ENCODE measurements at places on chromosomes 4 and X. TPM values are rescaled to one million over a fixed set of nuclear protein-coding genes. Genes with fewer than 3 reads are reported as not detected.

Gene CORIN
- 0.29 TPM for total RNA-seq

DNA sequence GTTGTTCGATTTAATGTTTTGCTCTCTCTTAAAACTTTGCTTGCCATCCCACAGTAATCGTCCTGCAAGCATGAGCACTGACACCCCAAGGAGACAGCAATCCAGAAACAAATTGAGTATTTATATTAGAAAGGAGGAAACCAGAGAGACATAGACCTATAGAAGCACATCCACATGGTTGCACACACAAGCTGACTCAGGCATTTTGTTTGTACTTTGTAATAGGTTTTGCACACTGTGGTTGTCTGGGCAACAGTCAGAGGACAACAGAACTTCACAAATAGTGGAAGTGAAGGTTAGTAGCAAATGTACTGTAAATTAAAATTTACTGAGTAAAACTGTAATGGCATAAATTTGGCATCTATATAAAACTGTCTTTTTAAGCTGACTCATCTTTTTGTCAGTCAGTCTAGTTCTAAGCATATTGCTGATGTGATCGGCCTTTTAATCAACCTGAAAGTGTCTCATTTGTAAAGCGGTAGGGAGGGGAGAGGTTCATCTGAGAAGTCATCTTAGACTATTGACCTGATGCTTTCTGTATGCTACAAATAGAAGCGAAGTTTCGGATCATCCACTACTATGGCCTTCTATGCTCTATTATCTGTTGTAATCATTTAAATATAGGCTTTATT, 1624.7 kb downstream of the ARAP2 start:
- no peak overlapping the region for H3K4me3 ChIP-seq
- no peak overlapping the region for H3K27ac ChIP-seq
- no peak for DNase-seq
- no peaks in the 10 kb centered on the region for H3K27me3 ChIP-seq

- peak; percentile 40 for DNase-seq
- no peaks in the 10 kb centered on the region for H3K4me1 ChIP-seq
- H3K27ac ChIP-seq = no peak overlapping the region
These were observed 457.4 kb downstream of the CENPC start for GRCh38 chr4:67087897-67088296.

DNA sequence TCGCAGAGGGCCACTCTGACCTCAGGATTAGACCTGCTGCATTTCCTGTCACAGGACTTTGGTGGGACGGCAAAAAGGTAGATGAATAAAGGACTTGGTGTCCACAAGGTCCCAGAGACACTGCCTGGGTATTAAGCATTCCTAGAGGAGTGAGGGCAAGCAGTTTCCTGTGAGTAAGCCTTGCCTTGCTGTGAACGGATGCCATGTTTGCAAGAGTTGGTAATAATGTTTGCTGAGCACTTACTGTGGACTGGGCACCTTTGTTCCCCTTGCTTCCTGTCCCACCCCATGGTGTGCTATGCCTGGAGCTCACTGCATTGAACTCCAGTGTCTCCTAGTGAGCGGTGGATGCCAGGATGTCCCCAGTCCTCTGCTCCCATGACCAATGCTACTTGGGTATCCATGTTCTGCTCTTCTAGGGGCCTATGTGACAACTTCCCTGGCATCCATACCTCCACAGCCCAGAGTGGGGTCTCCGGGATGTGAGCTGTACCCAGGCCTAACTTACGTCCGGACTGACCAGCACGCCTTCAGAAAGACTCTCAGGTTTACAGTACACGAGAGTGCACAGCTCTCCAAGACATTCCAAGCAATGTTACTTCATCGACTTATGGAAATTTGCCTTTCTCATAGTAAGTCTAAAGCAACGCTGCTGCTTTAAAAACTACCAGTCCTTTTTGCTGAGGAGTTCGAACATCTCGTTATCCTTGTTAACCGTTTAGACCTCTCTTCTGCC, 95.5 kb upstream of the MSX1 start:
- peaks cover 9% of the 10 kb centered on the region for H3K27me3 ChIP-seq
- H3K4me1 ChIP-seq = peaks cover 13% of the 10 kb centered on the region
- no peak overlapping the region for H3K27ac ChIP-seq
- H3K36me3 ChIP-seq = peaks cover 3% of the 10 kb centered on the region
- no peak for DNase-seq

GRCh38 chr4:186554539-186554913, 841 bp downstream of the MTNR1A start:
- peaks cover 4% of the 10 kb centered on the region for H3K4me1 ChIP-seq
- DNase-seq = no peak
- H3K27me3 ChIP-seq = peaks cover 24% of the 10 kb centered on the region
- H3K4me3 ChIP-seq = no peak overlapping the region
- no peak overlapping the region for H3K27ac ChIP-seq
- H3K36me3 ChIP-seq = no peaks in the 10 kb centered on the region

DNA sequence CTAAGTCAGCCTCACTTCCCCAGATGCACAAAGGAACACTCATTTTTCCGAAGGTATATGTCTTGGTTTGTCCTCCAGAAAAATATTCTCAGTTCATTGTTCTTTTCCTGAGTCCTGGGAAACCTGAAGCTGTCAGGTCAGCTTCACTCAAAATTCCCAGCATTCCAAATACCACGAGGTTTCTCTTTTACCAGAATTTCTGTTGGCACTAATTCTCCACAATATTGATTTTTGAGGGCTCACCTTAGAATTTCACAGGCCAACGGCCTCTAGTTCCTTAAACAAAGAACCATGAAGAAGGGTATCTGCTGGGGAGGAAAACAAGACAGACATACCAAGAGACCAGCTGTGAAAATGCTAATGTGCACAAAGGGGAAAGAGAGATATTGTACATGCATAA, 8.0 kb upstream of the MAGEB5 start:
- H3K4me1 ChIP-seq = no peaks in the 10 kb centered on the region
- no peaks in the 10 kb centered on the region for H3K27me3 ChIP-seq
- H3K36me3 ChIP-seq = no peaks in the 10 kb centered on the region
- no peak overlapping the region for H3K27ac ChIP-seq
- no peak overlapping the region for H3K4me3 ChIP-seq

DNA sequence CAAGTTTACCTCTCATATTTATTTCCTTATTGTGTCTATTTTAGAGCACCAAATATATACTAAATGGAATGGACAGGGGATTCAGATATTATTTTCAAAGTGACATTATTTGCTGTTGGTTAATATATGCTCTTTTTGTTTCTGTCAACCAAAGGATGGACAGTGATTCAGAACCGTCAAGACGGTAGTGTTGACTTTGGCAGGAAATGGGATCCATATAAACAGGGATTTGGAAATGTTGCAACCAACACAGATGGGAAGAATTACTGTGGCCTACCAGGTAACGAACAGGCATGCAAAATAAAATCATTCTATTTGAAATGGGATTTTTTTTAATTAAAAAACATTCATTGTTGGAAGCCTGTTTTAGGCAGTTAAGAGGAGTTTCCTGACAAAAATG, 6.2 kb downstream of the FGB start:
- H3K36me3 ChIP-seq = no peaks in the 10 kb centered on the region
- no peaks in the 10 kb centered on the region for H3K4me1 ChIP-seq
- DNase-seq = no peak

- peaks cover 18% of the 10 kb centered on the region for H3K36me3 ChIP-seq
- no peak overlapping the region for H3K27ac ChIP-seq
- H3K4me1 ChIP-seq = no peaks in the 10 kb centered on the region
- H3K4me3 ChIP-seq = no peak overlapping the region
- H3K27me3 ChIP-seq = peaks cover 19% of the 10 kb centered on the region
These were observed 33.1 kb upstream of the GPR34 start for GRCh38 chrX:41655631-41656030.

- no peaks in the 10 kb centered on the region for H3K36me3 ChIP-seq
- no peak overlapping the region for H3K27ac ChIP-seq
- no peak overlapping the region for H3K4me3 ChIP-seq
- DNase-seq = no peak
- peaks cover 20% of the 10 kb centered on the region for H3K27me3 ChIP-seq
These were observed 19.7 kb upstream of the ACSL1 start for GRCh38 chr4:184845367-184846021.

All from activated T-cell treated with anti-CD3 and anti-CD28 coated beads, Interleukin-2, amount 50 U/mL, for 72 hours (primary cell).